A549 treated with DMSO at 1 μM for 4 hours (cell line): ENCODE measurements at places on chromosomes 7 and 10. TPM values are rescaled to one million over a fixed set of nuclear protein-coding genes. Genes with fewer than 3 reads are reported as not detected.

Gene CYP2C9
- total RNA-seq = 0.03 to 0.12 TPM in 2 of 5 replicates, not detected in the others

Gene SMKR1
- total RNA-seq = 11.2 to 14.5 TPM (median 12.8 TPM) in 5 replicates

Gene ANKRD1
- total RNA-seq = 3.8 to 10.5 TPM (median 7.1 TPM) in 5 replicates

Gene NPTX2
- 0.06 to 0.21 TPM (median 0.08 TPM) in 3 of 5 replicates, not detected in the others for total RNA-seq

Gene SEMA3C
- 46.4 to 76.0 TPM (median 61.3 TPM) in 5 replicates for total RNA-seq

Gene AKR1C8
- 0.32 to 0.49 TPM in 2 of 5 replicates, not detected in the others for total RNA-seq

Gene IDI2
- 0.06 to 0.17 TPM in 2 of 5 replicates, not detected in the others for total RNA-seq

Gene MOGAT3
- not detected in 5 replicates for total RNA-seq
